GM10248 (cell line): ENCODE measurements at places on chromosomes 11 and 22.

- DNase-seq = no peak
Measured at GRCh38 chr11:114157476-114158050, 98.1 kb downstream of the ZBTB16 start.

DNA sequence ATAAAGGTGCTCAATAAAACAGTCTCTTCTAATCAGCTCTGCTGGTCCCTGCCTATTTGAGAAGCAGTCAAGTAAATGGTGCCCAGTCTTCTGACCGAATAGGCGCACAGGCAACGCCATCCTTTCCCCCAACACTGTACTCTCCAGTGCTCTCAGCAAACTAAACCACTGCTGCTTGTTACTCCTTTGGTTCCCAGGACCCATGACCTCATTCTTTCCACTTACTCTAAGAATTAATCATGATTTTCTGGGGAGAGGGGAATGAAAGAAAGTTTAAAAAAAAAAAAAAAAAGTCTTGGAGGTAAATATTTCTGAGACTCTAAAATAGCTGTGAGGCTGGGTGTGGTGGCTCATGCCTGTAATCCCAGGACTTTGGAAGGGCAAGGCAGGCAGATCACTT, 63.7 kb downstream of the SGSM3 start:
- no peak for DNase-seq

DNA sequence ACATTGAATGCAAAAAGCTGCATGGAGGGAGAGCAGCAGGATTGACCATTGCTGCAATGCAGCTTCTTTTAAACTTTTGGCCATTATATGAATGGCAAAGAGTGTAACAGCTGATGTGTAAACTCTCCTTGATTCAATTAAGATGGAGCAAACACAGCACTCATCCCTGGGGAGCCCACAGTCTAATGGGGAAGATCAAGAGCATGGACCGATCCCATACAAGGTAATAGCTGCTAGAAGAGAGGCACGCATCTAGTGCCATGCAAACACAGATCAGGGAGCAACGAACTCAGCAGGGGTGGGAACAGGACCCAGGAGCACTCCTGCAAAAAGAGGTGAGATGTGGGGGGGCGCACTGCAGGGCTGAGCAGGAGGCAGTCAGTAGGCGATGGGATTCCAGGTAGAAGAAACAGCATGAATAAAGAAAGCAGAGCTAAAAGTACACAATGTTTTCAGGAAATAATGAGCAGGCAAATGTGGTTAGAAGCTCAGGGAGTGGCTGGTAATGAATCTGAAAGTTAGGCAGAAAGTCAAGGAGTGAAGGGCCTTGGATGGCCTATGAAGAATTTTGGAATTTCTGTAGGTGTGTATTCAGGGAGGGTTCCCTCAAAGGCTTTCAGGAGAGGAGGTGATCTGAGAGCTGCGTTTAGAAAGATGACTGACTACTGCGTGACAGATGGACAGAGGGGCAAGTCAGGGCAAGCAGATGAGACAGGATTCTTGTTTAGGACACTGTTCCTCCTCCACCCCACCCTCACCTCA, 17.2 kb upstream of the BMAL1 start:
- DNase-seq = no peak

- no peak for DNase-seq
Measured at GRCh38 chr11:104668797-104669463, 229.3 kb downstream of the CASP12 start.

GRCh38 chr11:32705309-32706033, 89.0 kb downstream of the CCDC73 start:
- DNase-seq = no peak

GRCh38 chr11:68011051-68011943, 1.2 kb downstream of the ALDH3B1 start:
- DNase-seq = no peak

DNA sequence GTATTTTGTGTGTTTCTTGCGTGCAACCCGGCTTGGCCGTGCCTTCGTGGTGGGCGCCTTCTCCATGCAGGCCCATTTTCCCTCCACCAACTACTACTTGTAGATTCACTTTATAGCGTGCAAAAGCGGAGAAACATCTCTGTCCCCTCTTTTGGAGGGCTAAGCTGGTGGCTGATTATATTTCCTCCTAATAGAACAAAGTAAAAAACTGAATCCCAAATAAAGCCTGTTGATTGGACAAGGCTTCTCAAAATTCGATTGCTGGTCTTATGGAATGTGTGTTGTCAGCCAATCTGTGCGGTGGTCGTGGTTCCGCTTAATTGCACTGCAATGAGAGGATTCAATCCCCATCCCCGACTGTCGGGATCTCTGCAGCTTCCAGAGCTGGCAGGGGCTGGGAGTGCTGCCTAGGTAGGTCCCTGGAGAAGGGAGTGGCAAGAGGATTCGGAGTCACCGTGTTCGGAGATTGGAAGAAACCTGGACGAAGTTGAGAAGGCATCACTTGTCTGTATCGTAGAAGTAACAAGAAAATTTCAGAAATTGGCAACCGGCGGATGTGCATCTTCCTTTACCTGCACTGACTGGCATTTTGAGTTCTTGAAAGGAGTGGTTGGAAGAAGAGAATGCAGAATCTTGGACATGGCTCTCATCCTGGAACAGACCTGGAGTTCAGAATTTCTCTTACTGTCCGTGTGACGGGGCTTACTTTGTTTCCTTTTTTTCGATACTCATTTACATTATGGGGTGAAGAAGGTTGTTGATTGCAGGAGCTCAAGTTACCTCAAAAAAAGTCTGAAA, 1.1 kb downstream of the HMGXB4 start:
- no peak for DNase-seq

DNA sequence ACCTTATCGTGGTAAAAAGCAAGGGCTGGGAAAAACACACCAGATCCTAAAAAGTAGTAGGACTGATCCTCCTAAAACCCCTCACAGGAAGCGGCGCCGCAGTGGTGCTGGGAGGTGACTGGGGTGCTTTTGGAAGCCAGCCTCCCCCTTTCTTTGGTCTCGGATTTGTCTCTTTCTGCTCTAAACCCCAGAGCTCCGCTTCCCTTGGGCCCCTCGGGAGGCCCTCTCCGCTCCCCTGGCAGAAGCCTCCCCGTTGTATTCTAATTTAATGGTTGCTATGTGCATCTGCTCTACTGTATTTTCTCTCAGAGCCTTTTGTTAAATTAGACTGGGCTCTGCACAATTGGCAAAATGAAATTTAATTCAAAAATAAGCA, 587.7 kb downstream of the OPCML start:
- DNase-seq = no peak

DNA sequence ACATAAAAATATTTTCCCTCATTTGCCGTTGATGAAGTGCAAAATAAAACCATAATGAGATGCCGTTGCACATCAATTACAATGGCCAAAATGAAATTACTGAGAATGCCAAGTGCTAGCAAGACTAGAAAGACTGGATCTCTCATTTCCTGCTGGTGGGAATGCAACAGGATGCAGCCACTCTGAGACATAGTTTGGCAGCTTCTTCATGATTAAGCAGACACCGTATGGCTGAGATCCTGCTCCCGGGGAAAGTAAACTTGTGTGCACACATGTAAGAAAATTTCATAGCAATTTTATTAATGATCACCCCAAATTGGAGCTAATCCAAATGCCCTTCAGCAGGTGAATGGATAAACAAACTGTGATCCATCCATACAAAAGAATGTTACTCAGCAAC, 1013.2 kb downstream of the TBC1D22A start:
- no peak for DNase-seq

DNA sequence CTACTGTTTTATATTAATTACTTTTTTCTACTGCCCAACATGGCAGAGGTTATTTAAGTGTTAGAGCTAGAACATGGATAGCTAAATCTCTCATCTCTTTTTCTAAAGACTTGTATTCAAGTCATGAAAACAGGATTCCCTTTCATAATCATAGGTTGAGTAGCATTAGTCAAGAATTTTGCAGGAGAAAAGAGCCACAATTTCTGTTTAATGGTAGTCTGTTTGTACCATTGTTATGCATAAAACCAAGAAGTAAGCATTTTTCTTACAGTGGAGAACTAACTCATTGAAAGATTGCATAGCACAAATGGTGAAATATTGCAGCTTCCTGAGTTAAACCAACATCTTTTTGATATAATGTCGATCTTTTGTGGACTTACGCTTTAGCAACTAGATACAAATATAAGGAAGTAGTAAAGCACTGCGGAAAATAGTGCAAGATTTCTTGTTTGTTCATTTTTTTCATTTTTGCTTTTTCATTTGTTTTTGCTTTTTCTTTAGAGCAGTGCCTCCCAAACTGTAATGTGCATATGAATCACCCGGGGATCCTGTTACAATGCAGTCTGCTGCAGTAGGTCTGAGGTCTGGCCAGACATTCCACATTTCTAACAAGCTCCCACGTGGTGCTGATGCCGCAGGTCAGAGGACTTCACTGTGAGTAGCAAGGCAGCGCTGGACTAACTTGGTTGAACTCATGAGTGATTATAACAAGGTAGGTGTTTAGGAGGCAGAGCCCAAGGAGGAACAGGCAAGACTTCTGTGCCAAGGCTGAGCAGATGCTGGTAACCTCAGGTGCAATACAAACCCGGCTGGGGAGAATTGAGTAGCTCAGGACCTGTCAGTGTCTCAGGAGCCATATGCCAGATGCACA, 4.6 kb downstream of the ETS1 start:
- no peak for DNase-seq

- DNase-seq = no peak
Measured at GRCh38 chr22:21445437-21446127, 21.6 kb upstream of the TMEM191C start.

DNA sequence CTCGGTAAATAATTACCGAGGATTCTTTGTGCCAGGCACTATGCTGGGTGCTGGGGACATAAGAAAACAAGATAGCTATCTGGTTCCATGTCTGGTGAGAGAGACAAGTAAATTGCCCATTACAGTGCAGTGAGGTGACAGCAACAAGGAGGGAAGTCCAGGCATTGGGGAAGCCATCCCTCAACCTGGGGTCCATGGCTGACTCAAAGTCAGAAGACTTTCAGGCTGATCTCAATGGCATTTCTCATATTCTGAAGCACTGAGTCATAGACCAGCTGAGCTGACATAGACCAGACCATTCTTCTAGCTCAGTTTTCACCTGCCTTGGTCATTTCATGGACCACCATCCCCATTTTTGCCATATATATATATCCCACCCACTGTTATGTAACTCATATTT, 158.8 kb downstream of the TTC17 start:
- no peak for DNase-seq

DNA sequence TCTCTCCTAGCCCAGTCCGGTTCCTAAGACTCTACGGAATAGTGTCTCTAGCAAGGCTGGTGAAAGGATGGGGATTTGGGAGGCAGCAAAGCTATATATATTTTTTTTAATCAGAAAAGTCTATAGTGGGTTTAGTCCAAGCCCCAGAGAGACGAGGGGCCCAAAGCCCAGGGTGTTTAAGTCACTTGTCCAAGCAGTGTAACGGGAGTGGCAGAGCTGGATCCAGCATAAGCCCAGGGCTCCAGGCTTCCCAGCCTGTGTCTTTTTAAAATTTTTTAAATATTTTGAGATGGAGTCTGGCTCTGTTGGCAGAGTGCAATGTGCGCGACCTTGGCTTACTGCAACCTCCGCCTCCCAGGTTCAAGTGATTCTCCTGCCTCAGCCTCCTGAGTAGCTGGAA, 6.8 kb downstream of the GRIK4 start:
- no peak for DNase-seq

GRCh38 chr11:22677153-22677903, 10.9 kb downstream of the GAS2 start:
- DNase-seq = no peak

- DNase-seq = no peak
Measured at GRCh38 chr11:2164861-2165555, 4.0 kb upstream of the INS start.

GRCh38 chr11:113287801-113288200, 26.6 kb upstream of the TTC12 start:
- no peak for DNase-seq

GRCh38 chr22:28015676-28016601, 96.9 kb upstream of the PITPNB start:
- DNase-seq = no peak
